ENCODE measurements at places on chromosomes 6 and 20.

DNA sequence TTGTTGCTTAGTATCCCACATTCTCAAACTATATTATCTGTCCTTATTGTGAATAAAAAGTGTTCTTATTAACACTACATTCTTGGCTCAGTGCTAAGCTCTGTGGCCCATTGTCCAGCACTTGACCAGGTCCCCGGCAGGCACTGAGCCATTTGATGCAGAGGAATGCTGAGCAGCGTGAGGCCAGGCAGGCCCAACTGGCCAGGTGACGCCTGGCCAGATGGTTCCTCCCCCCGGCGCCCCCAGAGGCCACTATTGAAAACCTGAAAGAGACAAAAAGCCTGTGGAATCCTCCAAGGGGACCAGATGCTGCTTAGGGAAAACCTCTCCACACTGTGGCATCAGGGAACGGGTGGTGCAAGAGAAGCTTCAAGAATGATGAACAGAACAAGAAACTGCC lies 597.5 kb upstream of the JAG1 start:
- DNase-seq: peak; percentile 25

- DNase-seq: no peak
These were observed 246.1 kb downstream of the TFAP2C start for GRCh38 chr20:56875052-56875659.

DNA sequence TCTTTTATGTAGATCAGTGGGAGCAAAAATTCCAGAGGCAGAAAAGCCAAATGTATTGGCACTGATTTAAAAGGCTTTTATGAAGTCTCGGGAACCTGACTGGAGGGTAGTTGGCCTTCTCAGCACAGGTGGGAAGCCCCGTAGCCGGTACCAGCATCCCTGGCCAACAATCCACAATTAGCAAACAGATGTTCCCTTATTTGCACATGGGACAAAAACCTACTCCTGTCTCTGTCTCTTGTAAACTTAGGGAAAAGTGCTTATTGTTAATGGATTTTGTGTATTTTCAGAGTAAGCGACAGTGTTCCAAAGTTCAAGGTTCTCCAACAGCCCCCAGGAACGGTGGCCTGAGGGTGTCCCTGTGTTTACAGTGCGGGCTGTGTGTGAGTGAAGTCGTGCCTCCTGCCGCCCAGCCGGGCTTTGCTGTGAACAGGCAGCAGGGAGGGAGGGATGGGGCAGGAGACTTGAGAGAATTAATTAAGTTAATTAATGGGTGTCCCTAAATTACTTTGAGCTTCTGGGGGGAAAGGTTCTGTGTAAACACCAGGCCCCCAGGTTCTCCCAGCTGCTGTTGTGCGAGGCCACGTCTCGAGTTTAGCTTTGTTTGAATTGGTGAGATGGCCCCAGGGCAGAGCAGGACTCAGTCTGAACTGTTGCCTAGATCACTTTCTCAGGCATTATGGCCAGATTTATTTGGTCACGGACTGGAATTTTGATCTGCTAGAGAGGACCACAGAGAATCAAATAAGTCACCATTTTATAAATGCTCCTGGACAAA lies 3.9 kb downstream of the SYNJ2 start:
- peak; percentile 66 for DNase-seq

DNA sequence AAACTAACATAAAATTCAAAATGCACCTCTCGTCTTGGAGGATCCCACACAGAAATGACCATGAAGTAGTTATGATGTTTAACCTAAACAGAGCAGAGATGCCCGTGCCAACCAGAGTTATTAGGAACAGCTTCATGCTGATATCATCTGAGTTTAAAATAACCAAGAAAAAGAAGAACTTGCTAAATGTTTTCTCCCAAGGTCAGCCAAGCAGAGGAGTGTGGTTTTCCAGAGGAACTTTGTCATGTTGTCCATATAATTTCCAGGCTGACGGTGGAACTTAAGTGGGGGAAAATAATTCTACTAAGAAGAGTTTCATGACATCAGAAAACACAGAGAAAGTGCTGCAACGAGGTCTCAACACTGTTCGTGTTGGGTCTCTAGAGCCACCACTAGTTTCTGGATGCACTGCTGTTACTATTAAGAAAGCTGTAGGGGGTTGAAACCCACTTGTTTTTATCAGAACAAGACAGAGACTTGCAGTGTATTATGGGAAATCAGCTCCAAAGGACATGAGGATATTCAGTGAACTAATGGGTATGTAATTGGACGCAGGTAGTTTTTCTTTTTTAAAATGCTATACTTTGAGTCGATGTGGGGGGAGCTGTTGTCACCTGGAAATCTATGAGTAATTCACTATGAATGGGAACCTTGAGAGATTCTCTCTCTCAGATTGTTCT lies 5.2 kb downstream of the AGPAT4 start:
- no peak for DNase-seq

DNA sequence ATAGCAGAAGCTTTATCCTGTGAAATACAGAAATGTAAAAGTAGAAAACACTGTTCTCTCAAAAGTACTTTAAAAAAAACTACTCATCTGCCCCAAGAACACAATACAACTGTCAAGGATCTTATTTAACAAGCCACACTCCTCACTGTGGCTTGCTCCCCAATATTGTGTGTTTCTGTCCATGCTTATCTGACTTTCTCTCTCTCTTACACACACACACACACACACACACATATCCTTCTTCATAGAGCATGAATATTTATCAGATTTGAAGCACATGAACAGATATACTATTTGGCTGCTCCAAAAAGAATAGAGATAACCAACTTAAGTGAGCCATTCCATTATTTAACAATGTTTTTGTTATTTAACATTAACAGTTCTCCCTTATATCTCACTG lies 3.6 kb upstream of the PHIP start:
- no peak for DNase-seq

GRCh38 chr20:23125625-23126191 lies 39.6 kb upstream of the CD93 start:
- DNase-seq: no peak

DNA sequence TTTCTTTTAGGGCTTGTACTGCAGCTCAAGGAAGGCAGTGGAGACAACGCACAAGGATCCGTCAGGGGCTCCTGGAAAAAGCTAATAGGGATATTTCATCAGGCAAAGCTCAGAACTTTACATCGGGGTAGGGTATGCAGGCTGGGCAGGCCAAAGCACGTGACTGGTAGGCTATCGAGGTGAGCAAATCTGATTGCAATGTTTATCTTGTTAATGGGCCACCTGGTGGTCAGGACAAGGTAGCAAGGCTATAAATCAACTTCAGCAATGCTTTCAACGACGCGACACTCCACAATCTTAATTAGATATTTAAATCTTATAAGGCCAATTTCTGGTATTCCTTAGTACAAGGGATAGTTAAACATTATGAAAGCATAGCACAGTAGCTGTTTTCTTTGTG lies 1302.8 kb upstream of the EYS start:
- no peak for DNase-seq

- no peak for DNase-seq
These were observed 218.3 kb upstream of the FLRT3 start for GRCh38 chr20:14555676-14556075.

- no peak for DNase-seq
These were observed 127.5 kb downstream of the CEP57L1 start for GRCh38 chr6:109222848-109223247.

DNA sequence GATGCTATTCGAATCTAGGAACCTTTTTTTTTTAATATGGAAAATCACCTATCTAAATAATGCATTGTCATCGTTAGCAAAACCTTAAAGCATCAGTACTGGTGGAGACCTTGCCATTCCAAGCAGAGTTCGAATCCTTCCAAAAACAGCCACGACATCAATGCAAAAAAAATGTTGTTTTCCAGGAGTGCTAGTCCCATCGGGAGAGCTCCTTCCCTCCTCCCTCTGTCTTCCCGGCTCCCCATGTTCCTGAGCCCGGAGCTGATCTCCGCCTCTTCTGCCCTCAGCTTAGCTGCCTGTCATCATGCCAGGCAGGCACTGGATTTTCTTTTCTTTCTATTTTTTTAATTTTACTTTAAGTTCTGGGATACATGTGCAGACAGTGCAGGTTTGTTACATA lies 153.6 kb upstream of the QKI start:
- DNase-seq: peak; percentile 19

DNA sequence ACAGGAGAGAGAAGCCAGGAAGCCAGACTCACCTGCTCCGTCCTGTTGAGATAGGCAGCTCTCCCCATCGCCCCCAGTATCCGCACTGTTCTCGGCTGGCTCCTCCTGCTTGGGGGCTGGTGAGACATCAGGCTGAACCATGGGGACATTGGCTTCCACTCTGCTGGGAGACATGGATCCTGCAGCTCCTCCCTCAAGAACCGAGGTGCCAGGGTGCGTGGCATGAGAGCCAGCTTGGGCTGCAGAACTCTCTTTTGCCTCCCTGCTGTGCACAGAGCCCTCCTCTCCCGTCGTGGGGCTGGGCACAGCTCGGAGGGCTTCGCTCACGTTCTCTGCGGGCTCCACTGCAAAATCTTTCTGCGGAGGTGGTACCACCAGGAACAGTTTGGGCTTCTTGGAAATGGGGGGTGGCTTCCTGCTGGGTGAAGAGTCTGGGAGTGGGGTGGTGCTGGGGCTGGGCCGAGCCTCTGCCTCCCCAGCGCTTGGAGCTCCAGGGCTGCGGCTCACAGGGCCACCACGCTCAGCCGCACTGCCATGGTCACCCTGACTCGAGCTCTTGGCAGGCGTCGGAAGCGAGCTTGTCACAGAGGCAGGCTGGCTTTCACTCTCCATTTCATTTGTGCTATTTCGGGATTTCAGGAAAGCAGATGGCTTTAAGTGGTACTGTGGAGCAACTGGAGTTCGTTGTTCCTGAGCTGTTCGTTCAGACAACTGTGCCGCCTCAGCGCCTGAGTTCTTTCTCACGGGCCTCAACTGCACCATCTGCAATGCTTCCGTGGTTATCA lies 26.5 kb downstream of the HEBP2 start:
- no peak for DNase-seq

GRCh38 chr6:47234266-47234933 lies 75.3 kb downstream of the TNFRSF21 start:
- no peak for DNase-seq

DNA sequence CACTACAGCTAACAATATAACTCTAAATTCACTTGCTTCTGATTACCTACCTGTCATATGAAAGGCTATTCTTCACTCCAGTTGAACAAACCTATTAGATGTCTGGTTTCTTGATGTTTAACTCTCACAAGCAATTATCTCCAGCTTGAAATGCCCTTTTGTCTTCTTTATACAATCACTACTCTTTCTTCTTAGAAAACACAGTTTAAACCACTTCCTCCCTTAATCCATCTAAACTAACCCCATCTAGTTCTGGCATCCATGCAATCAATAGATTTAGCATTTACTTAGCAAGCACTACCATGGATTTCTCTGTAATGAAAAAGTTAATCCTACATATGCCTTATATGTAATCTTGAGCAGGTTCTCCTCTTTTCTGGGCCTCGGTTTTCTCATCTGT lies 127.3 kb downstream of the ATXN1 start:
- DNase-seq: peak; percentile 7

GRCh38 chr6:44869321-44869897 lies 458.7 kb upstream of the RUNX2 start:
- DNase-seq: no peak

GRCh38 chr20:9557411-9557810 lies 43.0 kb downstream of the LAMP5 start:
- DNase-seq: no peak

GRCh38 chr6:18347866-18348265 lies 39.3 kb upstream of the RNF144B start:
- no peak for DNase-seq

DNA sequence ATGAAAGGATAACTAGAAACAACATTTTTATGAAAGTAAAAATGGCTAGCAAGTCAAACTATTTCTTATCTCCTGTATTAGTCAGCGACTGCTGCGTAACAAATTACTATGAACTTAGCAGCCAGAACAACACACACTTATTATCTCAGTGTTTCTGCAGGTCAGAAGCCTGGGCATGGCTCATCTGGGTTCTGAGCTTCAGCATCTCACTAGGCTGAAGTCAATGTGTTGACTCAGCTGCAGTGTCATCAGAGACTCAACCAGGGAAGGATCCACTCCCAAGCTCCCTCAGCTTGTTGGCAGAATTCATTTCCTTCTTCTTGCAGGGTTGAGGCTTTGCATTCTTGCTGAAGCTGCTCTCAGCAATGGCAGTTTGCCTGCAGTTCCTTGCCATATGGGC lies 33.2 kb upstream of the IGF2R start:
- DNase-seq: no peak

- DNase-seq: no peak
These were observed 1.7 kb downstream of the SNHG17 start for GRCh38 chr20:38433304-38433972.

DNA sequence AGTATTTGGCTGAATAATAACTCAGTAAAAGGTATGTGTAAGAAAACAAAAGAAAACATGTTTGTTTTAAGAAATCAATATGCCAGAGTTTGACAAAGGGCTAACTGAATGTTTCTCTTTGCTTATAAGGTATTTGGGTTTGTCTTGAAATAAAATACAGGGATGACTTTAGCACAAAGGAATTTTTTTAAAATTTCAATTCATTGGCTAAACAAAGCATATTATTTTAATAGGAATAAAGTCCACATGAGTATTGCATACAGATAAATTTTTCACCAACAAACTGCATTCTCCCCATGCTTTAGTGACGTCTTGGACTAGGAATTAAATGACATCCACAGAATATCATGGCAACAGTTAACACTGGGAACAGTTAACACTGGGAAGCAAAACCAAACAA lies 480.0 kb upstream of the JAG1 start:
- no peak for DNase-seq

- no peak for DNase-seq
These were observed 174.5 kb upstream of the MOCS1 start for GRCh38 chr6:40108736-40109135.

GRCh38 chr6:113377362-113377942 lies 479.7 kb upstream of the MARCKS start:
- DNase-seq: no peak

DNA sequence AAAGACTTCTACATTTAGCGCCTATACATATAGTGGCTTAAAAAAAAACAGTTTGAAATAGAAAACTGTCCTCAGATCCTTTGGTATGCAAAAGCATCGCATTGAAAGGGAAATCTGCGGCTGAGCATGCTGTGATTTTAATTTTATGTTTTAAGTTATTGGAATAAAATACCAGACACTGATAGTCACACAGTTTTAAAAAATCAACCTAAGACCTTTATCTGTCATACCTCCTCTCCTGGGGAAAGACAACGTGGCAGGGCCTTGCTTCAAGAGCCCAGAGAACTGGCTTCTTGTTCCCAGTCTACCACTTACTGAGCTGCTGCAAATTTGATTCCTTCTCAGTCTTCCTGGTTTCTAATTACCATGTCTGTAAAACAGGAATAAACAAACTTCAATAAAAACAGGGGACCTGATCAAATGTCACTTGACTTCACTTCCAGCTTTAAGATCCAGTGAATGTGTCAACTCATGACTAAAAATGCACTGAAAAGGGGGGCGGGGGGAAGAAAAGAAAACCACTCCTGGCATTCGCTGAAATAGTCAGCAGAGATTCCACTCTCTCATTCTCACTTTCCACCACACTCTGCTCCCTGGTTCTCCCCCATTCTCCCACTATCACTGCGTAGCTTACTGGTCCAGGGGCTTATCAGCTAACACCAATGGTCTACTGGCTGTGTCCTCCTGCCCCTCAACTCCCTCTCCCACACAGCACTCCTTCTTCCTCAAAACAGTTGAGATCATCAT lies 494.7 kb upstream of the MARCKS start:
- peak; percentile 40 for DNase-seq
